T-cell (primary cell): ENCODE measurements at places on chromosomes 7 and 10. TPM values are rescaled to one million over a fixed set of nuclear protein-coding genes. Genes with fewer than 3 reads are reported as not detected.

Gene CEP55
- 0.35 TPM for total RNA-seq

Gene RRP12
- total RNA-seq, result 46.4 TPM

Gene ASAH2
- 3.7 TPM for total RNA-seq

Gene PAOX
- total RNA-seq, result 4.7 TPM

Gene PDGFA
- not detected for total RNA-seq

Gene AP1S1
- total RNA-seq, result 15.8 TPM

Gene WEE2
- total RNA-seq, result not detected

Gene CDK1
- total RNA-seq, result 1.7 TPM

Gene APBB1IP
- 86.5 TPM for total RNA-seq

Gene ERVW-1
- total RNA-seq, result not detected

Gene RNF32
- total RNA-seq, result 0.96 TPM

DNA sequence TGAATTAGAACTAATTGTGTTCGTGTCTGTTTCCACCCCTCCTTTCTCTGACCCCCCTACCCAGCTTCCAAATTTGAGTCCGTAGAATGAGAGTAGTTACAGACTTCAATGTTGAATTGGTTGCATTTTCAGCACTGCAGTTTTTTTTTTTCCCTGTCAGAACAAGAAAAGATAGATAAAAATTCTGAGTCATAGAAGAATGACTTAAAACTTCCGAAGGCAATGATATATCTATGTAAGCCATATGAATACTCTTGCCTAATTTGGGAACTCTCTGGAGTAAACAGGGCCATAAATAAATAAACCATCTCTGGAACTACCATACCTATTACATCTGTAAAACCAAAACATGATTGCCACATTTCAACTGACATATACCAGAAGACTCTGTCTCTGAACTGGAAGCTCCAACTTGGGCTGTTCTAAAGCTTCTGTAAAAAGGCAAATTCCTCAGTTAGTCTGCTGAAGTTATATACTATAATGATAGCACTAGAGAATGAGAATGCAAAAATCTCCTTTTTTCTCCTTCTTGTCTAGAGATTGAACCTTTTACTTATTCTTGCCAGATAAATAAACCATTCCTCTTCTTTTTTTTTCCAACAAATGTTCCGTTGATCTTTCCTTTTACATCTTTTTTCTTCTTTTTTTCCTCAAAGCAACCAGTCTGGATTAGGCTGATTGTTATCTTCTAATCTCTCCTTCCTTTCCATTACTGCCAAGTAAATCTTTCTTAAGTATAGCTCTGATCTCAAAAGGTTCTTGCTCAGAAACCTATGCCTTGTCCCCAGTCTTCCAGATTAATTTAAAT lies 23.5 kb downstream of the VCL start:
- no peaks in the 10 kb centered on the region for H3K27me3 ChIP-seq
- H3K36me3 ChIP-seq, result no peaks in the 10 kb centered on the region
- no peak overlapping the region for H3K27ac ChIP-seq
- no peaks in the 10 kb centered on the region for H3K4me1 ChIP-seq

DNA sequence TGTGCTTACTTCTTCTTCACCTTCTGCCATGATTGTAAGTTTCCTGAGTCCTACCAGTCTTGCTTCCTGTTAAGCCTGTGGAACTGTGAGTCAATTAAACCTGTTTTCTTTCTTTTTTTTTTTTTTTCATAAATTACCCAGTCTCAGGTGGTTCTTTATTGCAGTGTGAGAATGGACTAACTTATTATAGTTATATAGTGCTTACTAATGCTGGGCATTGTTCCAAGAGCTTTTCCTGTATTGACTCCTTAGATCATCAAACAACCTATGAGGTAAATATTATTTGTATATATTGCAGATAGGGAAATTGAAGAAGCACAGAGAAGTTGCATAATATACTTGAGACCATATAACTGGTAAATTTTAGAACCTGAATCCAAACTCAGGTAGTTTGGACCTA lies 98.1 kb downstream of the MBL2 start:
- H3K27ac ChIP-seq, result no peak overlapping the region
- no peaks in the 10 kb centered on the region for H3K4me1 ChIP-seq
- H3K36me3 ChIP-seq, result no peaks in the 10 kb centered on the region
- H3K27me3 ChIP-seq, result no peaks in the 10 kb centered on the region
- no peak overlapping the region for H3K4me3 ChIP-seq

DNA sequence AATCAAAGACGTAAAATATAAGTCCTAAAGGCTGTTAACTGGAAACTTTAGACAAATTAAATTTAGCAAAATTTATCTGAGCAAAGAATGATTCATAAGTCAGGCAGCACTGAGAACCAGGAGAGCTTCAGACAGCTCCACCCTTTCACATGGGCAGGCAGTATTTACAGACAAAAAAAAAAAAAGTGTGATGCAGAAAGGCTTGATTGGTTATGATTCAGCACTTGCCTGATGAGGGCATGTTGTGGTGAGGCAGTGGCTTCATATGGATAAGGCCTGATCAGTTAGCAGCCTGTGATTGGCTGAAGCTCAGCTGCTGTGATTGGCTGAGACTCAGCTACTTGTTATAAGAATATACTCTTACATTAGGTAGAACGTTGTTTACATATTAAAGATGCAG lies 495.4 kb upstream of the POM121L12 start:
- H3K36me3 ChIP-seq, result no peaks in the 10 kb centered on the region
- no peaks in the 10 kb centered on the region for H3K4me1 ChIP-seq
- no peak overlapping the region for H3K4me3 ChIP-seq
- DNase-seq, result no peak
- no peaks in the 10 kb centered on the region for H3K27me3 ChIP-seq

DNA sequence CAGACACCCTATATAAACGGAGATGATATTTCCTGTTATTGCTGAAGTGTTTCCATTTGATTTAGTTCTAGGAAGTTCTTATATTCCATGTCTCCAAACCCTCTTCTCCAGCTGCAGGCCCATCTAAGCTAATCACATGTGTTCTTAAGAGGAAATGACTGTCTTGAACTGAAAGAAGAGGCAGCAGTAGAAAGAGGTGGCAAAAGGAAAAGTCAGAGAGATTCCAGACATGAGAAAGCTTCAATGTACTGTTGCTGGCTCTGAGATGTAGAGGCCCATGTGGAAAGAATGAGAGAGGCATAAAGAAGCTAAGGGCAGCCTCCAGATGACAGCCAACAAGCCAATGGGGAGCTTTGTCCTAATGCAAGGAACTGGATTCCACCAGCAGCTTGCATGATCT lies 287.2 kb downstream of the GFRA1 start:
- no peak overlapping the region for H3K27ac ChIP-seq
- no peaks in the 10 kb centered on the region for H3K36me3 ChIP-seq
- H3K4me3 ChIP-seq, result no peak overlapping the region
- no peaks in the 10 kb centered on the region for H3K4me1 ChIP-seq
- H3K27me3 ChIP-seq, result no peaks in the 10 kb centered on the region

GRCh38 chr7:26958834-26959233 lies 94.4 kb upstream of the SKAP2 start:
- no peak overlapping the region for H3K4me3 ChIP-seq
- DNase-seq, result no peak
- no peaks in the 10 kb centered on the region for H3K4me1 ChIP-seq

GRCh38 chr7:40498924-40499510 lies 364.2 kb downstream of the SUGCT start:
- no peaks in the 10 kb centered on the region for H3K36me3 ChIP-seq
- H3K4me1 ChIP-seq, result no peaks in the 10 kb centered on the region
- H3K27me3 ChIP-seq, result no peaks in the 10 kb centered on the region
- no peak overlapping the region for H3K4me3 ChIP-seq
- DNase-seq, result no peak

DNA sequence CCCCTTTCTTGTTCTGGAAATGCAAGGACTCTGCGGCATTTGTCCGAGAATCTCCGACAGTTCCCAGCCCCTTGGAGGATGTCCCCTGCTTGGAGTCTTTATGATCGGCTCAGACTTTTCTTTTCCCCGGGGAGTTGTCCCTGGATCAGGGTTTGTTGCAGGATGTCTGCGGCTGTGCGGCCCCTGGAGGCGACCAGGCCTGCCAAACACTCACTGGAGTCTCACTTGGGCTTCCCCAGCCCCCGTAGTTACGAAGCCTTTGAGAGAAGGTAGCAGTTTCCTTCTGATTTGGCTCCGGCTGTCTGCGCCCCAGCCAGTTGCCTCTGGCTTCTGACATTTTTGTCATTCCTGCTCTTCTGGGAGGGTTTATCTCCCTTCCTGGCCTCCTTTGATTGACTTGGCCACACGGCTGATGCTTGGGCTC lies 16.1 kb downstream of the COL26A1 start:
- H3K27ac ChIP-seq, result no peak overlapping the region
- H3K4me3 ChIP-seq, result no peak overlapping the region
- H3K27me3 ChIP-seq, result no peaks in the 10 kb centered on the region

DNA sequence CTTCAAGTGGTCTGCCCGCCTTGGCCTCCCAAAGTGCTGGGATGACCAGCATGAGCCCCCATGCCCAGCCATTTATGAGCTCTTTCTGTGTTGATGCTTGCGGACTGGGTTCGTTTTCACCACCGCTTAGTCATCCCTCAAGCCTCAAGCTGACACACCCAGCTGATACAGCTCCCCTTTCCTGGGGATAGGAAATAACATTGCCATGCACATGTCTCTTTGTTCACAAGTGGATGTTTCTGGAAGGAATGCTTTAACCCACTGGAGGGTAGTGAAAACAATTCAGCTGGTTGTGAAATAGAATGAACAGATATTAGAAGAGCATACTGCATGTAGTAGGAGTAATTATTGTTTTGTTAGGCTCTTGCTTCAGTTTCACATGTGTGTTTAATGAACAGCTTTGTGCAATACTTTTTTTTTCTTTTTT lies 8.5 kb upstream of the METTL27 start:
- no peak for DNase-seq
- peaks cover 30% of the 10 kb centered on the region for H3K27me3 ChIP-seq
- H3K4me3 ChIP-seq, result no peak overlapping the region
- no peaks in the 10 kb centered on the region for H3K36me3 ChIP-seq

GRCh38 chr7:25221009-25221408 lies 7.3 kb downstream of the NPVF start:
- no peaks in the 10 kb centered on the region for H3K36me3 ChIP-seq
- DNase-seq, result no peak
- no peaks in the 10 kb centered on the region for H3K4me1 ChIP-seq
- no peak overlapping the region for H3K4me3 ChIP-seq

DNA sequence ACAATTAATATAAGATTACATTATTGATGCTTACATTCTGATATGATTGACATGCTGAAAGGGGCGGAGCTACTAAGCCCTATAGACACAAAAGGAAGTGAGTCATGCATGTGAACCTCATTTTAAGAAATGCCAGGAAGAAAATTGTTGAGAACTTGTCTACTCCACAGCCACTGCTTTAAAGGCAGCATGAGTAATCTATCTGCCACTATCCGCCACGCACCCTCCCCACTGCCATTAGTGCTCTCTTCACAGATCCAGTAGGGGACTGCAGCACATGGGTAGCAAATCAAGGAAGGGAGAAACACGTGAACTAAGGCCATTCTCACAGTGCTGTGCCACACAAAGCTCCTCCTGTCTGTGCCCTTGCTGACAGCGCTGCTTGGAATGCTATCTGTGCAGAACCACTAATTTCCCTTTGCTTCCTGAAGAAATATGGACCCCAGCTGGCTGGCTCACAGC lies 524.8 kb downstream of the GRM8 start:
- no peaks in the 10 kb centered on the region for H3K4me1 ChIP-seq
- DNase-seq, result no peak
- H3K27ac ChIP-seq, result no peak overlapping the region
- H3K4me3 ChIP-seq, result no peak overlapping the region
- H3K27me3 ChIP-seq, result no peaks in the 10 kb centered on the region
- H3K36me3 ChIP-seq, result no peaks in the 10 kb centered on the region

DNA sequence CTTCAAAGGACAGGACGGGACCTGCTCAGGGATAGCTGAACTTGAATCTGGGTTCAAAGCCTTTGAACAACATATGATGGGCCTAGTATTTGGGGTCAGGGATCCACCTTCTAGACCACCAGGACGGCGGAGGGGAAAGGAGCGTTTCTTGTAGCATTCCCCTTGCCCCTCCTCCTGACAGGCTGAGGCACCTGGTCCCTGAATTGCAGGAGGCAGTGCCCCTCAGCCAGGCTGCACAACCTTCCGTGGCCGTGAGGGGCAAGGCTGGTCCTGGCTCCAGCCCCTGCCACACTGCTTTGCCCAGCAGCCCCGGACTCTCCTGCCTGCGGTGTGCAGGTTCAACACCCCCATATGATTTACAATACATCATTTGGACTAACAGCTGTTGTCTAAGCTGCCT lies 58.1 kb downstream of the INSIG1 start:
- no peaks in the 10 kb centered on the region for H3K4me1 ChIP-seq
- H3K36me3 ChIP-seq, result no peaks in the 10 kb centered on the region
- no peak overlapping the region for H3K27ac ChIP-seq
- DNase-seq, result no peak
- no peaks in the 10 kb centered on the region for H3K27me3 ChIP-seq

GRCh38 chr7:45703373-45703821 lies 129.2 kb downstream of the ADCY1 start:
- H3K27me3 ChIP-seq, result peaks cover 36% of the 10 kb centered on the region
- H3K36me3 ChIP-seq, result no peaks in the 10 kb centered on the region
- H3K27ac ChIP-seq, result no peak overlapping the region
- H3K4me3 ChIP-seq, result no peak overlapping the region
- peak; percentile 7 for DNase-seq
- no peaks in the 10 kb centered on the region for H3K4me1 ChIP-seq

- H3K4me3 ChIP-seq, result no peak overlapping the region
- H3K27ac ChIP-seq, result no peak overlapping the region
- DNase-seq, result no peak
- no peaks in the 10 kb centered on the region for H3K36me3 ChIP-seq
- no peaks in the 10 kb centered on the region for H3K27me3 ChIP-seq
Observed at GRCh38 chr7:44155191-44156185, 14.4 kb upstream of the MYL7 start.

DNA sequence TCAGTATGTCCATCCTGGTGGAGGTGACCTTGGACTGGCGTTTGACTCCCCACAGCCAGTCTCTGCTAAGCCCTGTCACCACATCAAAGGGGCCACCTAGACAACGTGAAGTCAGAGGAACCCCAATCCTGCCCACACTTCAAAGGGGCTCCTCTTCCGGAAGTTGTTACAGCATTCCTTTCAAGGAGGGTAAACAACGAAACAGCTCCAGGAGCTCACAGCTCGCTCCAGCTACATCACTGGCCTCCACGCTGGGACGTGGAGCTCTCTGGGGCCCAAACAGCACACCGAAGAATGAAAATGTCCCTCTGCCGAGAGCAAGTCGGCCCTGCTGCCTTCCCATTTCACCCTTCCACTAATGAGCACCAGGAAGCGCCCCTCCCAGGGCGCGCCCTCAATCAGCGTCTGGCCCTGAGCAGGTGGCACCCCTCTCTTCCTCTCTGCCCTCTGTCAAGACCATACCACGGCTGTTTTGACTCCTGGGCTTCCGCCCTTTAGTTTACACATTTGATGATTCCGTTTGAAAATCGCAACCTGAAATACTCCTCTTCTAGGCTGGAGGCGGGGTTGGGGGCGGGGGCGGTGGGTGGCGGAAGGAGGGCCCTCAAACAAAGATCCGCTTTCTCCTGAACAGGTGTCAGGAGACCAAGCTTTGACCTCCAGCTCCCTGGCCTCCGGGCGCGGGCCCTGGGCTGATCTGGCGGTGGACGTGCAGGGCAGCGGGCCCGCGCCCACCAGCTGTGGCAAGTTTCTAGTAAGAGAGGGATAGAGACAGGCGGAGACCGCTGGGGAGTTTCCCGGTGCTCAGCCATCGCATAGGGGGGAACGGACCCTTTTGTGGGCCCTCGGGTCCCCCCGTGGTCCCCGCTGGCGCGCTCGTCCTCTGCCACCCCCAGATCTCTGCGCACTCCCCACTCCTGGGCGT lies 53.1 kb upstream of the KDM7A start:
- peaks cover 56% of the 10 kb centered on the region for H3K4me1 ChIP-seq
- peak overlapping the region; percentile 42 for H3K4me3 ChIP-seq
- H3K27me3 ChIP-seq, result no peaks in the 10 kb centered on the region
- H3K27ac ChIP-seq, result peak overlapping the region; percentile 98
- H3K36me3 ChIP-seq, result no peaks in the 10 kb centered on the region
- peak; percentile 69 for DNase-seq
